Uterine smooth muscle cell (primary cell): ENCODE measurements at places on chromosomes 5 and 9. TPM values are rescaled to one million over a fixed set of nuclear protein-coding genes. Genes with fewer than 3 reads are reported as not detected.

Gene UNC13B
- total RNA-seq: 20.7 and 28.2 TPM in 2 replicates

Gene UBAP2
- 16.9 and 19.6 TPM in 2 replicates for total RNA-seq

Gene RABEPK
- 32.1 and 35.3 TPM in 2 replicates for total RNA-seq

Gene C9orf153
- total RNA-seq: 0.25 TPM in 1 of 2 replicates, not detected in the other

Gene GRXCR2
- total RNA-seq: not detected in 2 replicates

Gene DPM2
- total RNA-seq: 13.0 and 14.3 TPM in 2 replicates

Gene SLC6A7
- under 0.01 TPM in 1 of 2 replicates, not detected in the other for total RNA-seq
